ENCODE measurements at places on chromosomes 4 and X.

GRCh38 chr4:88610771-88611170 is 18.5 kb downstream of the HERC3 start:
- DNase-seq = no peak

DNA sequence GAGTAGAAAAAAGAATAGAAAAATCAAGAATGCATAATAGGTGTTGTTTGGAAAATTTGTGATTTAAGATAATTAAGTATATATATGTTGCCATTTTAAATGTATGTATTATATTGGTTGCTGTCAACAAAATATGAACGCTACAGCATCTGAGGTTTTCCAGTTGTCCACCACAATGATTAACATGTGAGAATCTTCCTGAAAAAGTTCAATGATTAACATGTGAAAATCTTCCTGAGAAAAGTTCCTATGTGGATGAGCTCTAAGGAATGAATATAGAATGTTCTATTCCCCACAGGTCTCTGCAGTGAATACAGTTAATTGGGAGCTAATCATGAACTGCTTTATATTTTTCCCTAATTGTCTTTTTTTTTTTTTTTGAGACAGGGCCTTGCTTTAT is 214.7 kb downstream of the CBR4 start:
- DNase-seq = no peak

GRCh38 chr4:109294006-109294405 is 8.5 kb downstream of the COL25A1 start:
- DNase-seq = no peak

DNA sequence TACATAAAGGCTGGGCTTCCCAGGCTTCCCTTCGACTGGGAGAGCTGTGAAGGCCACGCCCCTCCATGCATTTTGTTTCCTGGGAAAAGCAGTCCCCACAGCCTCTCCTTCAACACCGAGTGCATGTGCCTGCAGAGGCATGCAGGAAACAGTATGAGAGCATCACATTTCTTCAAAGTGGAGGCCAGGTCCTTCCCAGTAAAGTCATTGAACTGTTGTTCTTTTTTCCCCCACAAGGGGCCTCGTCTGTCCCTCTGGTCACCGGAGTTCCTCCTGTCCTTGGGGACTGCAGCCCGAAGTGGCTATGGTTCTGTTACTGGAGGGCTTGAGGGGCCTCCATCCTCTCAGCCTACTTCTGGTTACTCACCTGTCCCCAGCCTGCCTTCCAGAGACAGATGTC is 56.0 kb downstream of the RAI2 start:
- no peak for DNase-seq

- no peak for DNase-seq
These were observed 2062.0 kb downstream of the ARAP2 start for GRCh38 chr4:34182306-34182705.

GRCh38 chrX:83511208-83511607 is 3.1 kb downstream of the POU3F4 start:
- no peak for DNase-seq

- DNase-seq = no peak
These were observed 143.9 kb downstream of the KLHL13 start for GRCh38 chrX:117972711-117973109.

GRCh38 chr4:116358633-116359222 is 726.6 kb downstream of the TRAM1L1 start:
- DNase-seq = no peak

DNA sequence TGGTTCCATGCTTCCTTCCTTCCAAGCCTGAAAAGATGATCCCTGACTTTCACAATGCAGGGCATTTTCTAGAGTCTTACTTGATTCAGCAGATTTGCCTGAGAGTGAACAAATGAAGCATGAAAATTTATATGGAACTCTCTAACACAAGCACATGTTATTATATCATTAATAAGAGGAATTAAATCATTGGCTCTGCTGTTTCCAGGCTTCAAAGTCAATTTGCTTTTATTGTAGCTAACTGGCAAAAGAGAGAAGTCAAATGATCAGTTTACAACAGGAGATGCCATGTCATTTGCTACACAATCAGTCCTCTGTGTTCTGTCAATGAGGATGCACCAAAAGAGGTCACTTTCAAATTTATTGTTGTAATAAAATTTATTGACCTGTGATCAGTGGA is 101.5 kb upstream of the UGT8 start:
- DNase-seq = no peak

DNA sequence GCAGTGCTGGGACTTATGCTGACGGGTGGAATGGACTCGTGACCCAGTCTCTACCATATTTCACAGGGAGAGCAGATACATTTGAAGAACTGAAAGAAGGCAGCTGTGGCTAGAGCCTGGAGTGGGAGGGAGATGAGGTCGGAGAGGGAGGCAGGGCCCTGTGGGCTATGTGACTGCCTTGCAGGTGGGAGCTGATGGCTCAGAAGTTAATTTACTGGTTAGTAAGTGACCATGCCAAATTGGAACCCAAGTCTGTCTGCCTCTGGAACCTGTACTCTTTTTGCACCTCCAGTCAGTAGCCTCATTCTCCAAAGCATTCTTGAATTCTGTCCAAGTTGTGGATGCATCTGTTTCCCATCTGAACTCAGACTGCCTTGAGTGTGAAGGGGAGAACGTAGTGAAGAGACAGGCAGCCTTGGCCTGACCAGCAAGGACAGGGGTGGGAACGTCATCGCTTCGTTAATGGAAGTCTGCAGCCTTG is 92.3 kb downstream of the REPS2 start:
- DNase-seq = no peak

- peak; percentile 30 for DNase-seq
These were observed 448 bp downstream of the TLL1 start for GRCh38 chr4:165873298-165874071.

GRCh38 chrX:133359466-133359865 is 55.8 kb downstream of the GPC4 start:
- DNase-seq = no peak

- DNase-seq = no peak
These were observed 10.4 kb downstream of the LRPAP1 start for GRCh38 chr4:3521621-3522325.

- no peak for DNase-seq
These were observed 307 bp upstream of the ATRX start for GRCh38 chrX:77786365-77786680.

DNA sequence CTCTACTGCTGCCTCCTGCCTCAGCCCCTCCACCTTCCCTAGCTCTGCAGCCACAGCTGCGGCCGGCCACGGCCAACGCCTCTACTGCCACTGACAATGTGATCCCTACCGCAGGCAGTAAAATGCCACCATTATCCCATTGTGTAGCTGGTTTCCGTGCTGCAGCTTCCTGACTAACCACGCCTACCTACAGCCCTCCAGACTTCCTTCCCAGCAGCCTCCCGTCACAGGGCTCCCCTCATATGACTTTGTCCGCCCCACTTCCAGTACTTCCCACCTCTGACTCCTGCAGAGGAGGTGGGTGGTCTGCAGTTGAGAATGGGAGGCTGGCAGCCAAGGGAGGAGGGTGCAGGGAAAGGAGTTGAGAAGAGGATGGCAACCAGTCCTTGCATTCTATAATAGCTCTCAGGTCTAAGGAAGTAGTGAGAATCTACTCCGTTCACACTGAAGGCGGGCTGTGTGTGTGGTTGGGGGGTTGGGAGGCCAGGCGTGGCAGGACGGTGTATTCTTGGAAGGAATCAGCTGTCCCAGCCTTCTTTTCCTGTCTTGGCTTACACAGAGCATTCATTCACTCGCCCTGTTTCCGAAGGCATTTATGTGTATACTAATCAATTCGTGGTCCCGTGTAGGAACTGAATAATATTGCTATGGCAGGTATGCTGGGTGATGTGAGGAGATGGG is 33.1 kb upstream of the USP51 start:
- no peak for DNase-seq

- no peak for DNase-seq
These were observed 415.0 kb downstream of the BCOR start for GRCh38 chrX:39682778-39683177.

DNA sequence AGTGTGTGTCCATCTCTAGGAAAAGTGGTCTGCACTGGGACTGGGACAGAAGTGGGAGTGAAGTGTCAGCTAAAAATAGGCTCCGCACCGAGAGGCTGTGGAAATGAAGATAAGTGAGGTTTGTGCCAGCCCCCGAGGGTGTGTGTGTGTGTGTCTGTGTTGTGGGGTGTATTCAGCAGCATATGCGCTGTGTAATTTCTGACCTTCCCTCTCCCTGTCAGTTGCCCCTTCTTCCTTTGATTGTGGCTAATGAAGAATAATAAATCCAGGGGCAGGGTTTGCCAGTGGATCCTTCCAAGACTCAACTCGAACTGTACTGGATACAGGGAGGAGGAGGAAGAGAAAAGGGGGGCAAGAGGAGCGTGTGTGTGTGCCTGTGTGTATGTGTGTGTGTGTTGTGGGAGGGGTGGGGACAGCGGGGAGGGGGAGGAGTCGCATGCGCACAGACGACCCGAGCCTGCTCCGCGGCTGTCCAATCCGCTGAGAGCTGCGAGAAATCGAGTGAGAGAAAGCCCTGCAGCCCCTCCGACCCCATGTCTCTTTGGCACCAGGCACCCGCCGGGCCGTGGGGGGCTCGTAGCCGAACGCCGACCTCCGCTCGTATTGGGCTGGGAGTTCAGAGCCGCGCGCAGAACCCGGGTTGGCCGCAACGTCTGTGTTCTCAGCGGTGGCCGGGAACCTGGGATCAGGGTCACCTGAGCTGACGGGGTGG is 916 bp upstream of the POU4F2 start:
- DNase-seq = peak; percentile 23

GRCh38 chrX:20968996-20969395 is 405.2 kb upstream of the CNKSR2 start:
- no peak for DNase-seq

GRCh38 chr4:53173576-53173975 is 192.3 kb downstream of the SCFD2 start:
- no peak for DNase-seq

DNA sequence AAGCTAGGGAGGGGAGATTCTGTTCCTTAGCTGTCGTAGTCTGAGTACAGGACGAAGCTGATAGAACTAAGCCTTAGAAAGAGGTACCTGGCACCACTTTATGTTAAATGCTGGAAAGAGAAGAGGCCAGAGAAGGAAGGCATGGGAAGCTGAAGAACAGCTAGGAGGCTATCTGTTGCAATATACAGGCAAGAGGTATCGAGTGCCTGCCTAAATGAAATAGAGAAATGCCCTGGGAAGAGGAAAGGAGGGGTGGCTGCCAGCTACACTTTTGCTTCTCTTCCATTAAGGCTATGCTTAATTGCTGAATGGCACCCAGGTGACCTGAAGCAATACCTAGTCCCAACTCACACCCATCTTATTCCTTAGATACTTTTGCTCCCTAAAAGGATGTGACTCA is 380.4 kb upstream of the FGF13 start:
- DNase-seq = no peak

DNA sequence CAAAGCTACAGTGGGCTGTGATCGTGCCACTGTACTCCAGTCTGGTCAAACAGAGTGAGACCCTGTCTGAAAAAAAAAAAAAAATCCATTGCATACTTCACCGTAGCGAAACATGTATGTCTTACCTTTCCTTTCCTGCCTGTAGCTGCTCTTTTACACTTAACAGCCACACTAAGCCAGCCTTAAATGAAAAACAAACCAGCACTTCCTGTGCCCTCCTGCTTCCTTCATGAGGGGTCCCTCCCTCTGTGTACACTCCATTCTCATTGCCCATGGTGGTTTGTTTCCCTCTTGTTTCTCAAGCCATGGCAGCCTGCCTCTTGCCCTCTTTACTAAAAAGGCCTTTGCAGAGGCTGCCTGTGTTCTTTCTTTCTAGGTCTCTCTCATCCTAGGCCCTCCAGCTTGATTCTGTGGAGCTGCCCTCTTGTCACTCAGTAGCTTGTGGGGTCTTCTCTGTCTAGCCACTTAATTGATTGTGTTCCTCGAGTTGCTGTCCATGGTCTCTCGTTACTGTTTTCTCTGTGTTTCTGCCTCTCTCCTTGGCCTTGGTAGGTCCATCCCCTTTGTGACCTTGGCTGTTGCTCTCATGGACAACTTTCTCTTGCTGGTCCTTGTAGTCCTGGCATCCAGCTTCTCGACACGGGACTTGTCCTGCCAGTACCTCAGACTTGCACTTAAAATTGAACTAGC is 52.1 kb upstream of the MSANTD1 start:
- no peak for DNase-seq

DNA sequence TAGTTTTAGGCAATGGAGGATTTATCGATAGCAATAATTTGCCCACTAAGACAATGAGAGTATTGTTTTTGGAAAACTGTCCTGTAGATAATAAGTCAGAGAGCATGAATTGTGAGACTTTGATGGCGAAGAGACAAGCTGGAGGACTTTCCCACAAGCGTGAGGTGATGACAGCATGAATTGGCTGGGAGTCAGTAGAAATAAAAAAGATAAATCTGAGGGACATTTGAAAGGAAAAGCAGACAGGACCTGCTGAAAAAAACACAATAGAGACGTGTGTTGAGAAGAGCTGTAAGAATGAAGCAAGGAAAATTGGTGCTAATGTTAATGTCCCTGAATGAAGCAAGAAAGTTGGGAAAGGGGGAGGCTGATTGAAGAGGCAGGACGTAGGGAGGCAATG is 233.5 kb downstream of the DCTD start:
- DNase-seq = no peak

GRCh38 chr4:125314676-125315575 is at the start of gene FAT4:
TSS of gene FAT4 (plus strand) at chr4:125314955. CDS start at chr4:125316412, 1,457 bp downstream.
- DNase-seq = peak; percentile 50

DNA sequence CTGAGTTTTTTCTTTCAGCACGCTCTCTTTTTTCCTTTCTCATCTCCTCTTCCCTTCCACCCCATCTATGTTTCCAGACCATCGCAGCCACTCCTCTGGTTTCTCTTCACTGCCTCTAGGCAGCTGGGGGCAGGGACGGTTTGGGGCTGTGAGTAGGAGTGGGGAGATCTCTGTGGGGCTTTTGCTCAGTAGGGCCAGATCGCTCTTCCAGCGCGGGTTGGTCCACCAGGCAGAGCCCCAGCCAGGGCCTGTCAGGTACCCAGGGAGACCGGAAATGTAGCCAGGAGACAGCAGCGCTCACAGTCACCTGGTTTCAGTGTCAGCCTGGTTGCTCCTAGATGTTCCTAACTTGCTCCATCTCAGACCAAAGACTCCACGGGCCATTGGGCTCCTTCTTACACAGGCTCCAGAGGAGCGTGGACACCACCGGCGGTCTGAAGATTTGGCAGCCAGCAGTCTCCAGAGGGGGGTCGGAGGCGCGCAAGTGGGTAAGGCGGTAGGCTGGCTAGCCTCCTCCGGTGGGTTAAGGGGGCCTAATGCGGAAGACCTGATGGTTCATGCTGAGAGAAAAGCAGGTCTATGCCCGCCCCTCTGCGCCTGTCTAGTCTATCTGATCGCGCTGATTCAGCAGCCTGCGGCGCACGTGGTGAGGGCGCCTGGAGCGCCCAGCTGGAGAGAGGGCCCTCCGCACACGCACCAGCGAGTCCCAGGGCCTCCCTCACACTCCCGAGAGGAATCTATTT is 1.8 kb downstream of the FGF5 start:
- no peak for DNase-seq

GRCh38 chr4:68948044-68948743 is 3.4 kb downstream of the UGT2A3 start:
- no peak for DNase-seq

DNA sequence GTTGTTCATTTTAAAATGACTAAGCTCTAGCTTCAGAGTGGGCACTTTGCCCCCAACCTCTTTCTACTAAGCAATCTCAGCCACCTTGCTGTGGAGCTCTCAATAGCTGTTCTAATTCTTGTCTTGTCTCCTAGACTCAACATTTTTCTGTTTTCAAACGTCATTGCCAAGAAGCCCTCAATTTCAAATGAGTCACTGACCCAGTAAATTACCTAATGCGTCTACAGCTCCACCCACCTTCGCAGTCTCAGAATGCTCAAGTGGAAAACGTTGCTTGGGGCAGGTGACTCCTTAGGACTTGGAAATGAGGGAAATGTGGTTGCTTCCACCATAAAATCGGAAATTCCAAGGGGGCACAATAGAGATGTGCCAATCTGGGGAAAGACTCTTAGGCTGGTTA is 59.0 kb downstream of the ING2 start:
- DNase-seq = no peak

- no peak for DNase-seq
These were observed 116.7 kb downstream of the MID1IP1 start for GRCh38 chrX:38917954-38918353.

Data from activated naive CD8-positive, alpha-beta T cell treated with anti-CD3 and anti-CD28 coated beads, Interleukin-2, amount 10 ng/mL, durations not matched to agents 7 days and 5 days (primary cell).